ENCODE measurements at places on chromosomes 7 and 10. TPM values are rescaled to one million over a fixed set of nuclear protein-coding genes. Genes with fewer than 3 reads are reported as not detected.

The CCDC7 gene
- total RNA-seq = 34.1 TPM

DNA sequence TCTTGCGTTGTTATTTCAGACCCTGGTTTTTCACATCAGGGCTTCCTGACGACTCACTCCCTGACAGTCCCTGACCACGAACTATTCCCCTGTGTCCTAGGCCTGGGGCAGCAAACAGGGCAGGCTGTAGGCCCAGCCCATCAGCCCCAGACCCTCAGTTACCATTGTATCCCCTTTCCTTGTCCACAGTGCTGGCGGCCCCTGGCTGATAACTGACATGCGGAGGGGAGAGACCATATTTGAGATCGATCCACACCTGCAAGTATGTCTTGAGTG is 50.5 kb upstream of the TRIM8 start:
- no peak for DNase-seq

DNA sequence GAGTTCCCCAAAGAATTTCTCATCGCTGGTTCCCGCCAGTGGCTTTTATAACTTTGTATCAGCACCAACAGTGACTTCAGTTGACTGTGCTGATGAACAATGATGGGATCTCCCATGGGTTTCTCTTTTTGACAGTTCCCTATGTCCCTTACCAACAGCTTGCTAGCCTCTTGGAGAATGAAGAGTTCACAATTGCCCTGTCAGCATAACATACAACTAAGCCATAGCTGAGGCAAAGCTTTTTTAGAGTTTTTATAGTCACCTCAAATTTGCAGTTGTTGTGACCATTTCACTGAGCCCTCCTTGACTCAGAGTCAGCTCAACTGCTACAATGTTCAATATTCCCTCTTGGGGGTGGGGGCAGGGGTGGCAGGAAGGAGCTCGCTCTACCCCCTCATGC is 179.8 kb downstream of the TFEC start:
- no peak for DNase-seq

GRCh38 chr10:77321838-77322237 is 315.8 kb downstream of the KCNMA1 start:
- DNase-seq = no peak

Data from uterus (tissue), 4 donors.